Left cardiac atrium (tissue), 4 donors: ENCODE measurements at places on chromosomes 6 and 20. TPM values are rescaled to one million over a fixed set of nuclear protein-coding genes. Genes with fewer than 3 reads are reported as not detected.

- DNase-seq = no peak
Observed at GRCh38 chr6:16205377-16206144, 32.8 kb upstream of the GMPR start.

GRCh38 chr6:137927777-137928218 is 60.7 kb downstream of the TNFAIP3 start:
- no peak for DNase-seq

The VSX1 gene
- 0.38 TPM for total RNA-seq

GRCh38 chr20:49887251-49888211 is 27.8 kb downstream of the SPATA2 start:
- no peak for DNase-seq

DNA sequence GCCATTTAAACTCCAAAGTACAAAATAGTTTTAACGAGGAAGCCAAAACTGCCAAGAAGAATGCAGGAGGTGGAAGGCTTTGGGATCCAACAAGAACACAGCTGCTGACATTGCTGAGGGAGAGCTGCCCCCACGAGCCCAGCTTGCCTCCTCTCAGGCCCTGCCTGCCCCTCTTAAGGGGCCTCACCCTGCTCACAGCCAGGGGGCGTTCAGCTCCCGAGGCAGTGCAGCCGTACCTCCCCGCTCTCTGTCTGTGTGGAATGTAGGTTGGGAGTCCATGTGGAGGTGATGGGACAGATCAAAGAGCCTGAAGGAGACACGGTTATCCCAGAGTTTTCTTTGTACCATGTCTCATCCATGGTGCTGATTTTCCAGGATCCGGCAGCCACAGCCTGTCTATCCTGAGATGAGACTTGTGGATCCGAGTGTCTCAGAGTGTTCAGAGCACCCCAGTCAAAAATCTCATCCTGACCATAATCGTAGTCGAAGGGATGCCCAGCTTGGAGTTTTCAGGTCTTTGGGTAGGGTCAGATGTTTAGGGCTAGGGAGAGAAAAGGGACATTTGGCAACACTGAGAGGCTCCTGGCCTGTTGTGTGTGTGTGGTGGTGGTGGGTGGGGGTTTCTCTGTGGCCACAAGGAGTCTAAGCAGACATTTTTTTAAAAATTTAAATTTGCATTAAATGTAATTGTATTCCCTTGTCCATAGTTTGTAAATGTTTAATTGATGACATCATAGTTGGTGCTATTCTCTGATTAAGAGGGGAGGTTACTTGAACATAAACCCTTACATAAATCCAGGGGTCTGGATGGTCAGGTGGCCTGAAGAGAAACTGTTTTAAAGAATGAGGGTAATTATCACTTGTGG is 111.4 kb upstream of the CLDN20 start:
- no peak for DNase-seq
